ENCODE measurements at places on chromosomes 2 and 18.

DNA sequence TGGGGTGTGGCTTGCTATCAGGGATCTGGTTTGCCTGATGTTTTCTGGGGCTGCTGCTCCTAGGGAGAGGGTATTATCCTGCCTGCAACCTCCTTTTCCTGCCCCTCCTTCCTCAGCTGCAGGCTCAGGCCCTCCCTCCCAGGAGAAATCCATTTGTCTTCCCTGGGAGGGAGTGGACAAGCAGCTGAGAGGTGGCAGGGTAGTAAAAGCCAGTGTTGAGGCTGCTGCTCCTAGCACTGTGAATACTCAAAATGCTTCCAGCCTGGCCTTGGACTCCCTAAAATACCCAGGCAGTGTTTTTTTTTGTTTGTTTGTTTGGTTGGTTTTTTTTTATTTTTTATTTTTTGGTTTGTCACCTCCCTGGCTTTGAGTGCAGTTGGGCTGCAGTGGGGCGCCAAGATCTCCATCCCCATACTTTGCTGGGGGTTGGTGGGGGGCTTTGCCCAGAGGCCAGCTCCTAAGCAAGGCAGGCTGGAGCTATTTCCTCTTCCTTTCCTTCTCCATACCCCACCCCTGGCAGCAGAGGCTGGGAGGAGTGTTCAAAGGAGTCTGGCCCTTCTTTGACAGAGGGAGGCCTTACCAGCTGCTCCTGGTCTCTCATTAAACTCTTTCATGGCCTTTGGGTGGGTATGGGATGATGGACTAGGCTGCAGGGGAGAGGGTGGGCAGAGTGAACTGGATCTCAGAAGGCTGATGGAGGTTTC is 13.6 kb downstream of the HOXD3 start:
- DNase-seq, result no peak

DNA sequence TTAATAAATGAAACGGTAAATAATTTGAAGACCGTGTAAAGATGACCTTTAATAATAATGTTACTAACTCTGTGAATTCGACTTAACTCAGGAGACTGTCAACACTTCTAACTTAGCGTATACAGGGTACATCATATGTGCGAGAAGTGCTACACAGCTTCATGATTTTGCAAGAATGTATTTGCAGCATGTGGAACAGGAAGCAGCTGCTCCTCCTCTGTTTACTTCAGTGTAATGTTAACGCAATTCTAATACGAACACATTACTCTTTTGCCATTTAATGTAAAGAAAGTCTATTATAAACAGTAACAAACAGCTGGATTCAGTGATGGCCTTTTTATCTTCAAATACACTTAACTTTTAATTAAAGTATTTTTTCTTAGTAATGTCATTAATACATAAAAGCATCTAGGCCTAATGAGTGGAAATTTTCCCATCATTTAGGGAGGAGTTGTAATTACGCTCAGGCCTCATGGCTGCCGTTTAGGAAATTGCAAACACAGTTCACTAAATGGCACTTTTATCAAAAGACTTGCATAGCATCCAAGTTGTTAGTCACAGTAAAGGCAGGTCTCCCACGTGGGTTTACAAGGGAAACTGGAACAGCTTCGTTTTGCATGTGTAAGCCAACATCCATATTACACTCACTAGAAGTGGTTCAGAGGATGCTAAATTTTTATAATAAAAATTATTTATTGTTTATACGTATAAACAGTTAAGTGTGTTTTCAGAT is 635.7 kb downstream of the FBXO15 start:
- DNase-seq, result no peak

DNA sequence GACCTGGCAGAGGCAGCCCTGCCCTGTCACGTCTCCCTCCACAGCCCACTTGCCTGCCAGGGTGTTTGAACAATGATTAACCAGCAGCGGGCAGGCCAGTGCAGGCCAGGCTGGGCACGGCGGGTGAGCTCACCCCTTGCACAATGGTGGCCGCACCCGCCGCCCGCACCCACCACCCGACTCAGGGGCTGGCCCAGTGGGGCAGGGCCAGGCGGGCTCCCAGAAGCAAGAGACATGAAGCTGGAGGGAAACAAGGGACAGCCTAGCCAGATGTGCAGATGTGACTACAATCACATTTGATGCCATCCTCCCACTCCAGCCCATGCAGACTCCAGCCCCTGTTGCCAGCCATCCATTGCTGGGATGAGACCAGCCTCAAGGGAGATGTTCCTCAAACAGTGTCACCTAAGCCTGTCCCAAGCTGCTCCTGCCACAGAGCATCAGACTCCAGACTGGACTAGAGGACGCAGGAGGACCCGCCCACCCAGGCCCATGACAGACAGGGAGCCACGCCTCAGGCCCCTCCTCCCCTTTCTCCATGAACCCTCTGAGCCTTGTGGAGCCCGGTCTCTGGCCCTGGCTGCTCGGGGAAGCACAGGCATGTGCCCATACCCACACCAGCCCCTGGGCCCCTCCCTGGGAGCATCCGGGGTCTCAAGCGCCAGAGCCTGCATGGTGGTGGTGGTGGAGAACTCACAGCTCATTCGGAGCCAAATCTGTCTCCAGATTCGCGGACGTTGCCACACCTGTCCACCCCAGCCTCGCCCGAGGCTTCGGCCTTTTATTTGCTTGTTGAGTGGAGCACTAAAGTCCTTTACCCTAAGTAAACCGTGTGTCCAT is 45.0 kb downstream of the SDC1 start:
- DNase-seq, result no peak

- no peak for DNase-seq
These were observed 385.0 kb downstream of the EIPR1 start for GRCh38 chr2:2992634-2993033.

DNA sequence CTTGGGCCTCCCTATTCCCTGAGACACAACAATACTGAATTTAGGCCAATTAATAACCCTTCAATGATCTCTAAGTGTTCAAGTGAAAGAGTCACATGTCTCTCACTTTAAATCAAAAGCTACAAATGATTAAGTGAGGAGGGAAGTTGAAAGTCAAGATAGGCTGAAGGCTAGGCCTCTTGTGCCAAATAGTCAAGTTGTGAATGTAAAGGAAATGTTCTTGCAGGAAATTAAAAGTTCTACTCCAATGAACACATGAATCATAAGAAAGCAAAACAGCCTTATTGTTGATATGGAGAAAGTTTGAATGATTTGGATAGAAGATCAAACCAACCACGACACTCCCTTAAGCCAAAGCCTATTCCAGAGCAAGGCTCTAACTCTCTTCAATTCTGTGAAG is 286.9 kb downstream of the MEIS1 start:
- no peak for DNase-seq

GRCh38 chr18:35045121-35045520 is 3.9 kb downstream of the MAPRE2 start:
- DNase-seq, result no peak

GRCh38 chr2:77631007-77631406 is 108.8 kb upstream of the LRRTM4 start:
- no peak for DNase-seq

DNA sequence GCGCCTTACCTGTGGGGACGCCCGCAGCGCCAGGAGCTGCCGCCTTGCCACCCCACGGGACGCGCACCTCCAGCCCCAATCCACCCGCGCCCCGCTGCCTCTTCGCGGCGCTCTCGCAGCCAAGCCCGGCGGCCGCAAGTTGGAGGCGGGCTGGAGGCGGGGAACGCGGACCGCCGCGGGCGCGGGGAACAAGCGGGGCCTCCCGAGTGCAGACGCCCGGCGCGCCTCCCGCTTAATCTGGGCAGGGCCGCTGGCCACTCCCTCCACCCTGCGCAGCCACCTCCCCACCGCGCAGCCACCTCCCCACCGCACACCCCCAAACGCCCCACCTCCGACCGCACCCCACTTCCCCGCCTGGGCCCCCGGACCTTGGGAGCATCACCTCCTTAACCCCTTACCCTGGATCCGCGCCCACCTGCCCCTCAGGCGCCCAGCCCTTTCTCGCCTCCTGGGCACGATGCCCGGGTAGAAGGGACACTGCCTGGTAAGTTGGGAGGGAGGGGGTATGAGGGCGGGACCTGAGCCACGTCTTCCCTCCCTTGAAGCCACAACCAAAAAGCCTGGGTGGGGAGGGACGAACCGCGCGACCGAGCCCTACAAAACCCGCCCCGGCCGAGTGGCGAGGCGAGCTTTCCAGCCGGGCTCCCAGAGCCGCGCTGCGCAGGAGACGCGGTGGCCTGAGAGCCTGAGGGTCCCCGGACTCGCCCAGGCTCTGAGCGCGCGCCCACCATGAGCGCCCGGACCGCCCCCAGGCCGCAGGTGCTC is at the start of the genes COL4A3 and COL4A4:
TSS of gene COL4A3 (plus strand) at position 627 of the 765 bp plus-strand sequence. CDS start at position 730, 103 bp downstream.
TSS of gene COL4A4 (minus strand) at position 208 of the 765 bp plus-strand sequence. CDS start 16,722 bp downstream, outside the sequence.
- no peak for DNase-seq

DNA sequence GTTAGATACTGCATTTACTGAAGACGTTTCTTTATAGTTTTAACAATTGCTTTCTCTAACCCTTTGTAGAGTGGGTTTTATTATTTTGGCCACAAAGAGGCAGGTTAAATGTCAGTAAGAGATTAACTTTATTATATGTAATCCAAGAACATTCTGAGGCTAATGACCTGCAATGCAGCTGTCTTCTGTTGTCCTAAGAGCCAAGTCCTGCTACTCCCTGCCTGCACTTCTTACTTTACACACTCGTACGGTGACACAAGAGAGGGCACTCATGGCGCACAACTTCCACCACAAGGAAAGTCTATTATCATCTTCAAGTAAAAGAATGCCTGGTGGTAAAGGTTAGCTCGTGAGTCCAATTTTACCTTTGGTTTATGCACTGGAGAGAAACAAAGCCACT is 471.0 kb upstream of the HNMT start:
- no peak for DNase-seq

DNA sequence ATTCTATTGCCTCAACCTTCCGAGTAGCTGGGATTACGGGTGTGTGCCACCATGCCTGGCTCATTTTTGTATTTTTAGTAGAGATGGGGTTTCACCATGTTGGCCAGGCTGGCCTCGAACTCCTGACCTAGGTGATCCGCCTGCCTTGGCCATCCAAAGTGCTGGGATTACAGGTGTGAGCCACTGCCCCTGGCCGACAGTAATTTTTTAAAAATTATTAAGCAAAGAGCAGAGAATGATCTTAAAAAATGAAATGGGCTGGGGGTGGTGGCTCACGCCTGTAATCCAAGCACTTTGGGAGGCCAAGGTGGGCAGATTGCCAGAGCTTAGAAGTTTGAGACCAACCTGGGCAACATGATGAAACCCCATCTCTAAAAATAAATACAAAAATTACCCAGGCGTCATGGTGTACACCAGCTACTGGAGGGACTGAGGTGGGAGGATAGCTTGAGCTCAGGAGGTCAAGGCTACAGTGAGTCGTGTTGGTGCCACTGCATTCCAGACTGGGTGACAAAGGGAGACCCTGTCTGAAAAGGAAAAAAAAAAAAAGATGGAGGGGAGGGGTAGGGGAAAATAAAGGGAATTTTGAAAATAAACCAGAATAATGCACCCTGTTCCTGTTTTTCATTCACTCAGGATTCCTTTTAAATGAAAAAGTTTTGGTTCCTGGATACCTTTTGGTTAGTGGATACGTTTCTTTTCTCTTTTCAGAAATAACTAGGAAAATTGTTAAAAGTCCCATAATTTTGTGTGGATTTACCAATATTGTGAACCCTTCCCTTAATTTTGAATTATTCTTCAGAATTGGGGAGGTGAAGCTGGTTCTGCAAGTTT is 33.9 kb downstream of the MAP4K4 start:
- no peak for DNase-seq

DNA sequence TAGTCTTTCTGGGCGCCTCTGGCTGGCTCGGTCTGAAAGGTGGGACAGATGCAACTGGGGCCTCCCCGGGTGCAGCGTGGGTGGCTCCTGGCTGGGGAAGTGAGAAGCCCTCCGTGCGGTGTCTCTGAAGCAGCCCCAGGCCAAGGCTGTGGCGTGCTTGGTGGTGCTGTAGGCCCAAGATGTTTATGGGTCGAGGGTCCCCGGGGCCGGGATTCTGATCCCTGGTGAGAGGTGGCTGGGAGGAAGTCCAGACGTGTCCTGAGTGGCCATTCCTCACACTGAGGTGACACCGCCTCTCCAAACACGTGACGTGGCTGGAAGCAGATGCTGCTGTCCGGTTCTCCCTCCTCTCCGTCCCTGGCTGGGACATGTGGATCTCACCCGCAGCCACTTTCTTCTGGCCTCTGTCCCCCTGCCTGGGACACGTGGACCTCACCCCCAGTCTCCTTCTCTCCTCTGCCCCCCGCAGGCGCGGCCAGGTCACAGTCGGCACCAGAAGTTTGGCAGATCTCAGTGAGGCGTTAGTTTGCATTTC is 12.6 kb downstream of the RTP5 start:
- DNase-seq, result no peak
